Epithelial cell of esophagus (primary cell): ENCODE measurements at places on chromosomes 11 and 22.

- DNase-seq = no peak
Measured at GRCh38 chr11:126123686-126124085, 61.0 kb upstream of the CDON start.

GRCh38 chr11:107439586-107440167 is 17.9 kb downstream of the CWF19L2 start:
- no peak for DNase-seq

DNA sequence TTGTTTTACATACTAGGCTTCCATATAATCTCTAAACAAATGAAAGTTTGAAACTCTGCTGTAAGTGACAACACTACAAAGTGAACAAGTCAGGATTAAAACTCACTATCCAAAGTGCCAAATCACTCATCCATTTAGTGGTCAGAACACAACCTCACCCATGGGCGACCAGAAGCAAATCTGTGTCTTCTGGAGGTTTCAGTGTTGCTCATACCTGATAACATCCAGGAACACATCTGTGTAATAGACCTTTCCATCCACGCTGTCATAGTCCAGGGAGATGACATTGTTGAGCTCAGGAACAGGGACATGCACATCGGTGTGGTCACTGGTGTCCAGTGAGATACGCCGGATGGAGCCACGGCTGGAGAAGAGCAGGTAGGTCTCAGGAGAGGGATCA is 28.5 kb upstream of the CKAP5 start:
- no peak for DNase-seq

GRCh38 chr11:95230810-95231126 is 234 bp downstream of the SESN3 start:
- no peak for DNase-seq

DNA sequence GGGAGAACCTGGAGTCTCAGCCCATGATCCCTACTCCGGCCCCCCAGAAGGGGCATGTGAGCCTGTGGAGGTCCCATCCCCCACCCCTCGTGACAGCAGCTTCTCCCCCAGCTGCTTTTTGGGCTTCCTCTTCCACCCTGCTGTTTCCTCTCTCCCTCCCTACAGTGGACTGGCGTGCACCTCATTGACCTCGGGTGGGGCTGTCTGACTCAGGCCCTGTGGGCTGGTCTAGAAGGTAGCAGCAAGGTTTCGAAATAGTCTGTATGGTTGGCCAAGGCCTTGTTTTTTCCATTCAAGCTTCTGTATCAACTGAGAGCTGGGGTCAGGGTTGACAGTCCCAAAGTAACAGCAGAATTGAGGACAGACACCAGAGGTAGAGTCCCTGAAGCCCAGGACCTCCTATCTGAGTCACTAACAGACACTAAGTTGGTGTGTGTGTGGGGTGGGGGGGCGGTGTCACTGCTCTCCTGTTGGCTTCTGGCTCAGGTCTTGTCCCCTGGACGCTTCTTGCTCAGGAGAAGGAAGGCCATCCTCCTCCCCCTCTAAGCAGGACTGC is 7.7 kb downstream of the SLC37A2 start:
- peak; percentile 87 for DNase-seq

DNA sequence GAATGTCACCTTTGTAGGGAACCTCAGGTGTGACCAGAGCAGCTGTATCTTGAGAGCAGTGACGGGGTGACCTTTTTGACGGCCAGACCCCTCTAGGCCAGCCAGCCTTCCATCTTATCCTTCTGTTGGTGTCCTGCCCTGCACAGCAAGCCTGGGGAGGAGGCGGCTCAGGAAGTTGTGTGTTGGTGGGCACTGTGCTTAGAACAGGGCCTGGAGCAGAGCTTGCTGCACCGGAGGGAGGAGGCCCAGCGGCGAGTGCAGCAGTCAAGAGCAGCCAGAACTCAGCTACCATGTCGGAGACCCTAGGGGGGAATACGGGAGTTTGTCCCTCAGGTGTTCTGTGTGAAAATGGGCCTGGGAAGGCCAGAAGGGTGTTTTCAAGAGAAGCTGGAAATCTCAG is 129.4 kb downstream of the OSBP2 start:
- DNase-seq = no peak

- no peak for DNase-seq
Measured at GRCh38 chr22:34763496-34763895, 302.5 kb upstream of the ISX start.

DNA sequence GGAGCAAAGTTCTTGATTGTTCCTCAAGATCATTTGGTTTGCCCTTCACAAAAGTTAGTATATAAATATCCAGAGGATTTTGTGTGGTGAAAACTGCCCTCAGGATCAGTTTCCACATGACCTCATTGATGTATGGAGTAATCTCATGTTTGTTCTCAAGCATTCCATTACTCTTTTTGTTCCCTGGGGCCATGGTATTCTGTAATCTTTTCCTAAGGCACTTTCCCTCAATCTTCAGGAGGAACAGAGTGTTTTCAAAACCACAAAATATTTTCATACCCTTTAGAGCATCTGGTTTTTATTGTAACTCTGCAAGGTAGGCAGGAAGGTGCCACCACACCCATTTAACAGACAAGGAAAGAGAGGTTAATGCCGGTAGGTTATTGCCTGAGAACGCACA is 99.6 kb downstream of the FAM181B start:
- DNase-seq = peak; percentile 48

DNA sequence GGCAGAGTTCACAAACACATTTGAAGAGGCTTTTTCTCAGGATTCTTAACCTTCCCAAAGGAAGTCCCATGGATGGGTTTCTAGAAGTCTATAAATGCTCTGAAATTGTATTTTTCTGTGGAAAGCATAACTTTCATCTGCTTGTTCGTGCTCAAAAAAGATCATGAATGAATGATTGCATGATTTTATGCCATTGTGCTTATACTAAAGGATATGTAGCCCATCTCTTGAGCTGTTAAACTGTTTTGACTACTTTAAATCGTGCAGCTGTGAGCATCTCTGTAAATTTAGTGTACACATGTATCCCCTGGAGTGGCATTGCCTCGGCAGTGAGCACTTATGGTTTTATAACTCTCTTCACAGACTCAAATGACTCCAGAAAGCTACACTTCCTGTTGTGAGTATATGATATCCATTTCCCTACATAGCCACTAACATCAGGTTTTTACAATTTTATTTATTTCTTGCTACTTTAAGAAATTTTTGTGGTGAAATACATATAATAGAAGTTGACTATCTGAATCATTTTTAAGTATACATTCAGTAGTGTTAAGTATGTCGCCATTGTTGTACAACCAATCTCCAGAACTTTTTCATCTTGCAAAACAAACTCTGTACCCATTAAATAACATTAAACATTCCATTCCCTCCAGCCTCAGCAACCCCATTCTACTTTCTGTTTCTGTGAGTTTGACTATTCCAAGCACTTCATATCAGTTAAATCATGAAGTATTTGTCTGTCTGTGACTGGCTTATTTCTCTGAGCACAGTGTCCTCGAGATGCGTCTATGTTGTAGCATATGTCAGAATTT is 8.0 kb downstream of the NEAT1 start:
- DNase-seq = peak; percentile 54

DNA sequence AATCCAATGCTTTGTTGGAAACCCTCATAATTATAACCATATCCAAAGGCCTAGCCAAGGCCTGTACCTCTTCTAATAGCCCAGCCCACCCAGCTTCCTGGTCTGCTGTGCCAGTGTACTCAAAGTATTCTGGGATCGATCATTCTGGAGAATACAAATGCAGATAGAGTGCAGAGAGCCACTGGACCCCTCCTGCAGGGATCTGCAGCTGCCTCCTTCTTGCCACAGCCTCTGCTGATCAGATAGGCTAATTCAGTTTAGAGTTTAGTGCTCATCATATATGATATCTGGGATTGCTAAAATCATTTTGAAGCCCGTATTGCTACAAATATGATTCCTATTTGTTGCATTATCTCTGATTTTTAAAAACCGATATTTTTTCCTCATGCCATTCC is 17.5 kb downstream of the CASP5 start:
- DNase-seq = no peak
